ENCODE measurements at places on chromosomes 13 and 19. TPM values are rescaled to one million over a fixed set of nuclear protein-coding genes. Genes with fewer than 3 reads are reported as not detected.

C19orf53 gene
- 107 TPM for total RNA-seq

EIF3K gene
- 313 TPM for total RNA-seq

OR4F17 gene
- not detected for total RNA-seq

DIAPH3 gene
- total RNA-seq: 17.5 TPM

SPATA13 gene
- total RNA-seq: 58.1 TPM

CYP2B6 gene
- not detected for total RNA-seq

ZNF547 gene
- total RNA-seq: 3.9 TPM

ZNF66 gene
- total RNA-seq: 8.1 TPM

CDC42EP5 gene
- not detected for total RNA-seq

ONECUT3 gene
- total RNA-seq: not detected

IRS2 gene
- 2.8 TPM for total RNA-seq

WDR88 gene
- not detected for total RNA-seq
